Stimulated activated CD4-positive, alpha-beta T cell treated with anti-CD3 and anti-CD28 coated beads, Interleukin-12 subunit alpha, Interleukin-12 subunit beta, amount 100 ng/mL, for 48 hours (primary cell): ENCODE measurements at places on chromosomes 2 and 18.

- no peak for DNase-seq
These were observed 38.7 kb upstream of the CTDP1 start for GRCh38 chr18:79640875-79641274.

- no peak for DNase-seq
These were observed 355 bp upstream of the KIDINS220 start for GRCh38 chr2:8837795-8838140.

- DNase-seq, result no peak
These were observed 4.1 kb upstream of the SLC4A5 start for GRCh38 chr2:74347303-74347702.

DNA sequence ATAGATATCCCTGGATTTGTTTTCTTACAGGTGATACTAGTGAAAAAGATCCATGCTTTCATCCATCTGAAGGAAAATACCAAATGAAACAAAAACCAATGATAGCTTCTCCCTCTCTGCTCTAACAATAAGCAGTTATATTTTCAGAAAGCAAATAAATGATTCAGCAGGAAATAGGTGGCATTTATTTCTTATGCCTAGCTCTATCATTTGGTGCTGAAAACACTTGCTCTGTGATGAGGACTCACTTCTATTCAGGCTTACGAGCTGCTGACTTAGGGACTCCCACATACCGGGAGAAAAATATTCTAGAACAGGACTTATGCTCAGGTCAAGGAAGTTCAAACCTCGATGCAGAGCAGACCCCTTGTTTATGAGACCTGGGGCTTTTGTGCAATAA, 142.6 kb downstream of the SETBP1 start:
- DNase-seq, result no peak

DNA sequence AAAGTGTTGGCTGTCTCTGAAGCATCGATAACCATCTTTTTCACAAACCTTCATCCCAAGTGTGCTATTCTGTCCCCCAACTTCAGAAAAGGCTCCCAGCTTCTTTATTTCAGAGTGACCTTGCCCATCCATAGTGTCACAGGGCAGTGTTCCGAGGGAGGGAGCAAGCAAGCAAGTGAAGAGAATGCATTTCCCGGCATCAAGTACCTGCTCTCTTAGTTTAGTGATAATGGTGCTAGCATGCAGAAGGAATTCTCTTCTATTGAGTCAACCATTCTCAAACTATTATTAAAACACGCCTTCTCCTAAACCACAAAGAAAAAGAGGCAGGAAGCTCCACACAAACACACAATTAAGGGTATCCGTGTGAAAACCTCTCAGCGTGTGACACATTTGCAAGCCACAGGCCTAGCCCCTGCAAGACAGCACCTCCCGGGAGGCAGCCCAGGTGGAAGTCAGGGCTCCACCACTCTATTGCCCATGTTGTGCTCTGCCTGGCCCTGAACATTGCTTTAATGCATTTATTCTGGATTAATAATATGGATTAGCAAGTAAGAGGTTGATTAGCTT, 504.9 kb downstream of the GALR1 start:
- no peak for DNase-seq
